ENCODE measurements at places on chromosomes 11 and 22.

GRCh38 chr22:37951305-37951704, 2.1 kb downstream of the C22orf23 start:
- DNase-seq = no peak

- DNase-seq = no peak
Measured at GRCh38 chr11:126880872-126881271, 119.7 kb downstream of the KIRREL3 start.

DNA sequence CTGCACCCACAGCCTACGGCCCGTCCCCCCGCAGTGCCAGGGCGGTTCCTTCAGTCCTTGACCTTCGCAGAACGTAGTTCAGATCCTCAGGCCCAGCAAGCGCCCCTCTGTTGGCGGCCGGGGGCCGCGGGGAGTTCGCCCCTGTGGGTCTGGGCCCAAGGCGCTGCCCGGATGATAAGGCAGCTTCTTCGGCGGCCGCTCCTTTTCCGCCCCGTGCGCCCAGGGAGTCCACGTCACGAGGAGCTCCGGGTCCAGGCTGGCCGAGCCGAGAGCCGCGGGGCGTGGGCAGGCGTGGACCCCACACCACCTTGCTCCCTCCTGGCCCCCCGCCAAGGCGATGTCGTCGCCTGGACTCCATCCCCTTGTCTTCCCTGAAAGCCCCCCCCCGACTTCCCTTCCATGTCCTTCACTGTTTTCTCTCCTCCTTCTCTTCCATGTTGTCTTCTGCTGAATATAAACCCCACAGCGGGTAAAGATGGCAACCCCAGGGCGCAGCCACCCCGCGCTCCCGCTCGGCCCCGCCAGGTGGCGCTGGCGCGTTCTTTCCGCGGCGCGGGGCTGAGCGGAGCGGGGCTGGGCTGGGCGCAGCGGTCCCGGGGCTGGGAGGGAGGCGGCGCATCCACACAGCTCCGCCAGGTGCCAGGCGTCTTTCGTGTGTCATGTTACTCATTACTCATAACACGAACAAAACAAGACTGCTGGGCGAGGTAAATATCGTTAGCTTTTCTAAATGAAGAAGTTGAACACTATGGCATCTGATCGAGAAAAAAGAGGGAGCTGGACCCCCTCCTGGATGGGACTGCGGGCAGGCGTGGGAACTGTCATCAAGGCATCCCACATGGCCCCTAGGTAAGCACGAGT, 321.0 kb downstream of the NTM start:
- DNase-seq = no peak

DNA sequence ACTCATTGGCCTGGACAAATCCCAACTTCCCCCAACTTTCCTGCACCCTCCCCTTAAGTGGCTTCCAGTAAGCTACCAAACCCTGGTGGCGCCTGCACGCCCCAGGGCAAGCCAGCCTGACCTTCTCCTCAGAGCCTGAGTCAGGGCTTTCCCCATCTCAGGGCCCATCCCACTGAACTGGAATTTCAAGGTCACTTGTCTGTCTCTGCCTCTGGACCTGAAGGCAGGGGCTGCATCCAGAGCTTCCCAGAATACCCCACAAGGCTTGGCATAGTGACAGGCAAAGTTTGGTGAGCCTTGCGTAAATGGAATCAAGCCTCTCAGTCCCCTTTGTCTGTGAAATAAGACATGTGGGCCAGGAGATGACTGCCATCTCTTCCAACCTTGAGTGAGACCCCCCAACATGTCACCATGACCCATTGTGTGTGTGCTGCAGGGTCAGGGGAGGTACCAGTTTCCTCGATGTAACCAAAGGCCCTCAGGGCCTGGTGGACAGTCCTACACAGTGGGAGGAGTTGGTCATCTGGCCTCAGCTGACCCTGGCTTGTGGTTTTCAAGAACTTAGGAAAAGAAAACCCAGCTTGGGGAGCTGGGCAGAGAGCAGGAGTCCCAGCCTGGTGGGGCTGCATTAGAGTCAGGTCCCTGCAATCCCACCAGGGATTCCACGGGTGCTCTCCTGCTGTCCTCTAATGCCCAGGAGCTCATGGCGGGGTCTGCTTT, 8.9 kb downstream of the ALX4 start:
- peak; percentile 52 for DNase-seq

DNA sequence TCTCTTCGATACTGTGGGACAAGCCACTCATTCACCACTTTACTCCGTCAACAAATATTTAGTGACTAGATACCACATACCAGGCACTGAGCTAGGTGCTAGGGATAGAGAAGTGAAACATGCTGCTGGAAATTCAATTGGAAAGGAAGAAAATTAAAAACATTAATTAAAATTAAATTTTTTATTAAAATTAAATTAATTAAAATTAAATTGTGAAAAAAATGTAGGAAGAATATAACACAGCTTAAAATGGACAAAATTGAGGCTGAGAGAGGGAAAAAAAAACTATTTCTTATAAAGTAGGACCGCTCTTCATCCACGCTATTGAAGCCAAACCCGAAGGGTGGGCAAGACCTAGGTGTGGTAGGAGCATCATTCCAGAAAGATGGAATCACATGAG, 23.6 kb upstream of the LRRC55 start:
- no peak for DNase-seq

GRCh38 chr22:25757686-25758085, 15.7 kb downstream of the MYO18B start:
- DNase-seq = no peak

GRCh38 chr11:10728154-10728553, 22.9 kb upstream of the CTR9 start:
- no peak for DNase-seq

- no peak for DNase-seq
Measured at GRCh38 chr11:133180201-133180600, 352.1 kb downstream of the OPCML start.

GRCh38 chr11:37450613-37451012, 852.6 kb upstream of the RAG2 start:
- peak; percentile 22 for DNase-seq

DNA sequence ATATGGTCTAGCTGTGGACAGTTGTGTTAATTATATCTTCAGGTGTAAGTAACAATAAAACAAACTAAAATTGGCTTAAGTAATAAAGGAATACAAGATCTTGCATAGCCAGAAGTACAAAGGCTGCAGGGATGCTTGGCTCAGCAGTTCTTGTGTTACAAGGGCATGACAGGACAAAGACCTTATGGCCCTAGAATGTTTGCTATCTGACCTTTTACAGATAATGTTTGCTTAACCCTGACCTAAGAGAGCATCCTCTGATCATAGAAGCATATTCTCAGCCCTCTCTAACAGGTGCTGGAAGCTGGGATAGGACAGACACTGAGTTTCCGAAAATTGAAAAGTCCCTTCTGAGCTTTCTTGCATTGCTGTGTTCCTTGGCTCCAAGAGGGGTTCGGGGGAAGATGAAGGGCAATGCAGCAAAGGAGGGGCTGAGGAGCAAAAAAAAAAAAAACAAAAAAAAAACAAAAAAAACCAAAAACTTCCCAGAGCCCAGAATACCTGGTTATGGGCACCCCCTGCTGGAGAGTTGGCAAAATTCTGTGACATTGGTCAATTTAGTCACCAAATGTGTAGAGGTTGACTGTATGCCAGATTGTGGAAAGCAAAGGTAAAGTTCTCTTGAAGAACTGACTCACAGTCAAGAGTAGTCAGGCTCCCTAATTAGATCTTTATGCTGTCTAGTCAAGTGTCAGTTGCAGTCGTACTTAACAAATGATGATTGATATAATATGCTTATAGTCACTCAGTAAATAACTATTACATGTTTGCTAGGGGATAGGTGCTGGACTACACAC, 10.4 kb upstream of the HIKESHI start:
- DNase-seq = no peak

- DNase-seq = no peak
Measured at GRCh38 chr11:114598461-114598860, 2.9 kb upstream of the NXPE4 start.

- DNase-seq = no peak
Measured at GRCh38 chr11:75477614-75477935, 44.6 kb upstream of the KLHL35 start.

GRCh38 chr11:129852125-129852740, 36.6 kb downstream of the TMEM45B start:
- DNase-seq = no peak

- DNase-seq = no peak
Measured at GRCh38 chr22:25484521-25485315, 79.8 kb upstream of the GRK3 start.
